ENCODE measurements at places on chromosomes 1 and 21. TPM values are rescaled to one million over a fixed set of nuclear protein-coding genes. Genes with fewer than 3 reads are reported as not detected.

GRCh38 chr21:37580666-37581065 lies 214.1 kb downstream of the DYRK1A start:
- no peak for DNase-seq

The SMYD3 gene
- 31.2 TPM for total RNA-seq

DNA sequence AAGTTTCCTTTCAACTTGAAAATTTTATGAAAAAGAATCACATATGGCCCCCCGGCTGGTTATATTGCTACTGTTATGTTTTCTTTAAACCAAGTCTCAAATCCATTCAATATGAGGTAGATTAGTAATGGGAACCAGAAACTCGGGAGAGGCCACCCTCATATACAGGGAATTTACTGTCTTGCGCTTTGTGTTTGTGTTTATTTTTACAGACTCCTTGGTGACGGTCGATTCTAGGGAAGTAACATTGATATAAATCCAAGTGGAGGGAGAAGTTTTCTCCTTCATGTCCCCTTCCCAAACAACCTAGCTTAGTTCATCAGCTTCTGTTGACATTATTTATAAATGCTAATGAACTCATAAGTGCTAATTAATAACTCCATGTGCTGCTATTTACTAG lies 163.5 kb upstream of the LMO4 start:
- no peak for DNase-seq

- no peak for DNase-seq
Observed at GRCh38 chr21:38825269-38825668, 19.5 kb downstream of the ETS2 start.

- no peak for DNase-seq
Observed at GRCh38 chr1:159612211-159612885, 24.7 kb downstream of the APCS start.

DNA sequence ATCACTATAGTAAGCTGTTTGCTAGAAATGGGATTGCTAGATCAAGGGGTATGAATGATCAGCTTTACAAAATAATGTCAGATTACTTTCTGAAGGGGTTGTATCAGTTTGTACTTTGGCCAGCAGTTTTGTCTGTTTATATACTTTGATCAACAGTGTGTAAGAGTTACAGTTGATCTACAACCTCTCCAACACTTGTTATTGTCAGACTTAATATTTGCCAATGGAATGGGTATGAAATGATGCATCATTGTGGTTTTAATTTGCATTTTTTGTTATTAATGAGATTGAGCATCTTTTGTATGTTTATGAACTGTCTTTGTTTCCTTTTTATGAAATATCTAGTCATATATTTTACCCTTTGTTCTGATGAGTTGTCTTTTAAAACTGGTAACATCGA lies 4.3 kb downstream of the TTC3 start:
- no peak for DNase-seq

- no peak for DNase-seq
Observed at GRCh38 chr1:170790175-170790574, 126.2 kb downstream of the PRRX1 start.

The PPFIA4 gene
- total RNA-seq, result under 0.01 TPM

The ADAM30 gene
- total RNA-seq, result not detected

The MRPS21 gene
- 31.2 TPM for total RNA-seq

The SPATC1L gene
- total RNA-seq, result 21.5 TPM

DNA sequence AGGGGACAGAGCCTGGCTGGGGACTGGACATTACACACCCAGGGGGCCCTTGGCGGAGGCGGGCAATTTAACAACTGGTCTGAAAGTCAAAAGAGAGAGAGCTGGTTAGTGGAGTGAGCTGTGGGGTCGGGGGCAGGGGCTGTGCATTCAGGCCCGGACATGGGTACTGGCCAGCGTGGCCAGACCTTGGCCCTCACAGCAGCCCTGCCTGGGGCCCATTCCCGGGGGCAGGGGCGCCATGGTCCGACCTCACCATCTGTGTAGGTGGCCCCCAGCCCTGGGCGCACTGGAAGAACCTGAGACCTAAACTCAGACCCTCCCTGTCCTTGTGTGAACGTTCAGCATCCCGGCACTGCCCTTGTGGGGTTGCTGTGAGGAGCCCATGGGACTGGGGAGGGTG lies 5.0 kb downstream of the CLDN19 start:
- no peak for DNase-seq

The TFF3 gene
- not detected for total RNA-seq

GRCh38 chr1:227621211-227621610 lies 57.9 kb downstream of the ZNF678 start:
- DNase-seq, result no peak

- no peak for DNase-seq
Observed at GRCh38 chr1:184461321-184461720, 74.5 kb downstream of the C1orf21 start.

The SAMD11 gene
- 0.54 TPM for total RNA-seq

GRCh38 chr1:248622570-248623001 lies 12.3 kb downstream of the OR2T11 start:
- DNase-seq, result peak; percentile 47

Measured in hematopoietic multipotent progenitor cell (in vitro differentiated cells).